RPMI8226 (cell line): ENCODE measurements at places on chromosomes 3 and 15.

- no peak for DNase-seq
These were observed 328.2 kb downstream of the ZIC1 start for GRCh38 chr3:147737376-147737775.

- DNase-seq: no peak
These were observed 46.5 kb upstream of the CGNL1 start for GRCh38 chr15:57329582-57330367.

GRCh38 chr3:118850687-118851086 lies 184.0 kb downstream of the IGSF11 start:
- DNase-seq: no peak

DNA sequence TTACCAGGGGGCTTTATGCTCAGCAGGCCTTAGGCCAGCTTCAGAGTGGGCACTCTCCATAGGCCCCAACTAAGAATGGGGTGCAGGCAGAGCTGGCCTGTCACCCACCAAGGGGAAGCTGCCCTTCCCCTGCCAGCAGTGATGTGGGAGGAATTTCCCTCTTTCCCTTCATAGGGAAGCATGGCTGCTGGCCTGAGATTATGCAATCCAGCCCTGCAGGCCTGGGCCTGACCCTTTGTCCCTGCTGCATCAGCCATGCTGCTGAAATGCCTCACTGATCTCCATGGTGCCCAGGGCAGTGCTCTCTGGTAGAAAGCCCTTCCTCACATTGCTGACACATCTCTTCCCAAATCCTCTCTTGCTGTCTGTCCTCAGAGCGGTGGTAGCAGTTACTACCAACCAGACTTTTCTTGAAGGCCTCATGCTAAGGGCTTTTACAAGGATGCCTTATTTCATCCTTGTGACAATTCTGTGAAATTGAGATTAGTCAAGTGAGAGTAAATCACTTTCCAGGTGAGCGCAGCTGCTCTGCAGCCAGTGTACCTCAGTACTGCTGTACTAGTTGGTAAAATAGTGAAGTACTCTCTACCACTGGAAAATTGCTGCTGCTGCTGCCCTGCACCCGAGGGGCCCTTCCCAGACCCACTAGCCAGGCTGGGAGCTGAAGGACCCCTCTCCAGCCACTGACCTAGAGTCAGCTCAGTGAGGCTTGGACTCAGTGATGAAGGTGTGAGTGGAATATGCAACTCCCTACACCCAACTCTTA lies 33.8 kb downstream of the MRAS start:
- DNase-seq: no peak

DNA sequence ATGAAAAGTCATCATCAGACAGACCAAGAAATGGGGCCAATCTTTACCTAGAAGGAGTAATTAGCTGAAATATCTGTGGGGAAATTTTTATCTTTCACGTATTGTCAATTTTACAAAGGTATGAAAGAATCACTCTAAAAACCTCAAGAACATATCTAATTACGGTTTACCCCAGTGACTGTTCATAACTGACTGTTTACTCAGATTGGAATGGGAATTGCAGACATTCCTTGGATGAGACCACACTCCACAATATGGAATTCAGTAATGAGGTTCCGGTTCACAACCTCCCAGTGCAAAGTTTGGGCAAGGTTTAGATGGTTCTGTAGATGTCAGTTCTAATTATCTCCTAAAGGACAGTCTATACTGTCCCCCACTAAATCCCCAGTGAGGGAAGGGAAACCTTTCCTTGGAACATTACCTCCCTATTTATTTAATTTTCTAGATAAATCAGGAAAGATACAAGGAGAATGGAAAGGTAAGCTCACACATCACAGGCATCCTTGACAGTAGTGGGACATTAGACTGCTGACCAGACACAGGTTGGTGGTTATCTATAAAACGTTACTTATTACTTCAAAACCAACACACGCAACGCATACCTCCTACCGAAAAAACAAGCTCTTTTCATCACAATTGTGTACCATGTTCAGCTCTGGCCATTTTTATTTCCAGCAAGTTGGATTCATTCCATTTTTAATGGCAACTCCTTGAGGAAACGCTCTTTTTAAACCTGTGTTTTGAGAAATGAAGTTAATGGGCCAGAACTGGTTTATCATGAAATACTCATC lies 129.9 kb downstream of the RORA start:
- DNase-seq: no peak
